MCF 10A (cell line): ENCODE measurements at places on chromosomes 1 and 21.

DNA sequence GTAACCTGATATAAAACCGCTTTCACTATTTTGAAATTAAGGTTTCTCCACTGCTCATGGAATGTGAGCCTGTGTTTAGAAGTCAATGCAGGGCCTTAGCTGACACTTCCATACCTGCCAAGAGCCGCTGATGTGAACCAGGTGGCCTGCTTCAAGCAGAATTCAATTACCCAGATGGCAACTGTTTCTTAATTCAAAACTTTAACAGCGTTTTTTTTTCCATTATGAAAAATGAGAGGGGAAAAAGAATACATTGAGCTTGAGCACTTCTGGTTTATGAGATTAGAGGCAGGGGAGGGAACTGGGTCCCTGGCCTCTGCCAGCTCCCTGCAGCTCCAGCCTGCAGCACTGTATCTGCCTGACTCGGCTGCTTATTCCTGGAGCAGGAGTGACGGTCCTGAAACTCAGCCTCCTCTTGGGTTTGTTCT, 7.7 kb upstream of the ATP1A1 start:
- no peak for DNase-seq

- peak; percentile 23 for DNase-seq
These were observed 192.3 kb upstream of the C1orf87 start for GRCh38 chr1:60265560-60266535.

DNA sequence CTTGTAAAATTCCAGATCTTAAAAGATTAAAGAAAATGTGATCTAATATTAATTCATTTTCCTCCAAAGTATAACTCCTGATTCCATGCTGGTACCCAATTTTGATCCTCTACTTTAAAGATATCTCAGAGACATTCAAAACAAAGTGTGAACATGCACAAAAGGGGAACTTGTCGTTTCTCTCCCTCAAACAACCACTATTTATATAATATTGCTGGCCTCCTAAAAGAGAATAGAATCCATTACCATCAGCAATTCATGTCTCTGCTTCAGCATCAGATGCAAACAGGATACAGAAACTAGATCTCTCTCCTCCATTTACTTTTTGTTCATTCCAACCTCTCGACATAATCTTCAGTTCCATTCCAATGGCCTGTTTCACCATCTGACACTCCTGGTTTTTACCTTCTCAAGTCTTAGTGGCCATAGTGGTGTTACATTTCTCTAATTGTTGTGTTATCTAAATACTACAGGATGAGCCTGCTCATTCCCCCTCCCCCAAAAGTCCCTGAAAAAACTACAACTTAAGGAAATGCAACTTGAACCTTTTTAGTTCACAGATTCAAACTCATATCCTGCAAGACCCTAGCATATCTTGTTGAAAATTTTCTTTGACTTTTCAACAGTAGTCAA, 4.1 kb downstream of the NRIP1 start:
- DNase-seq, result no peak

- no peak for DNase-seq
These were observed 248.9 kb downstream of the S1PR1 start for GRCh38 chr1:101485712-101486111.

- no peak for DNase-seq
These were observed 2.5 kb upstream of the MYBPH start for GRCh38 chr1:203178083-203178482.

GRCh38 chr21:14846621-14847020, 218.2 kb downstream of the NRIP1 start:
- no peak for DNase-seq

GRCh38 chr1:245715291-245715701, 560.5 kb downstream of the KIF26B start:
- DNase-seq, result peak; percentile 37

- DNase-seq, result no peak
These were observed 446.0 kb downstream of the GPATCH2 start for GRCh38 chr1:217184854-217185253.

DNA sequence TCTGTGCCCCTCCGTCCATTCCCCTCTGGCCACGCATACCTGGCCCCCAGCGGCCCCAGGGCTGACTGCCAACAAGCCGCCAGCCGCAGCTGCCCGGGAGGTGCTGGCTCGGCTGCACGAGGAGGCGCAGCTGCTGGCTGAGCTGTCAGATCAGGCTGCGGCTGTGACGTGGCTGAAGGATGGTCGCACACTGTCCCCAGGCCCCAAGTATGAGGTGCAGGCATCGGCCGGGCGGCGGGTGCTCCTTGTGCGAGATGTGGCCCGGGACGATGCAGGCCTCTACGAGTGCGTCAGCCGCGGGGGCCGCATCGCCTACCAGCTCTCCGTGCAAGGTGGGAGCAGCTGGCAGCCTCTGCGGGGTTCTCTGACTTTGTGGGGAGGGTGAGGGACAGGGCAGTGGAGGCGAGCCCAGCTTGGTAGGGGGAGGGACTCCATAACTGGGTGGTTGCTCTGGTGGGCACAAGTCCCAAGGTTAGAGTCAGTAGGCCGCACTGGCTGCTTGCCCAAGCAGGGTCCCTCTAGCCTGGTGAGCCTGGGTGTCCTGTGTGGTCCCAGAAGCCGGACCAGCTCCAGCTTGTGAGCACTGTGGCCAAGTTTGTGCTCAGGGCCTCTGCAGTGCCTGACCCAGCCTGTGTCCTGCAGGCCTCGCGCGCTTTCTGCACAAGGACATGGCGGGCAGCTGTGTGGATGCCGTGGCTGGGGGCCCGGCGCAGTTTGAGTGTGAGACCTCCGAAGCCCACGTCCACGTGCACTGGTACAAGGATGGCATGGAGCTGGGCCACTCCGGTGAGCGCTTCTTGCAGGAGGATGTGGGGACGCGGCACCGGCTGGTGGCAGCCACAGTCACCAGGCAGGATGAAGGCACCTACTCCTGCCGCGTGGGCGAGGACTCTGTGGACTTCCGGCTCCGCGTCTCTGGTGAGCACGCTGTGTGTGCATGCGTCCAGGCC, 8.8 kb downstream of the OBSCN start:
- DNase-seq, result no peak

- no peak for DNase-seq
These were observed 154.7 kb downstream of the PTGER3 start for GRCh38 chr1:70892930-70893329.

DNA sequence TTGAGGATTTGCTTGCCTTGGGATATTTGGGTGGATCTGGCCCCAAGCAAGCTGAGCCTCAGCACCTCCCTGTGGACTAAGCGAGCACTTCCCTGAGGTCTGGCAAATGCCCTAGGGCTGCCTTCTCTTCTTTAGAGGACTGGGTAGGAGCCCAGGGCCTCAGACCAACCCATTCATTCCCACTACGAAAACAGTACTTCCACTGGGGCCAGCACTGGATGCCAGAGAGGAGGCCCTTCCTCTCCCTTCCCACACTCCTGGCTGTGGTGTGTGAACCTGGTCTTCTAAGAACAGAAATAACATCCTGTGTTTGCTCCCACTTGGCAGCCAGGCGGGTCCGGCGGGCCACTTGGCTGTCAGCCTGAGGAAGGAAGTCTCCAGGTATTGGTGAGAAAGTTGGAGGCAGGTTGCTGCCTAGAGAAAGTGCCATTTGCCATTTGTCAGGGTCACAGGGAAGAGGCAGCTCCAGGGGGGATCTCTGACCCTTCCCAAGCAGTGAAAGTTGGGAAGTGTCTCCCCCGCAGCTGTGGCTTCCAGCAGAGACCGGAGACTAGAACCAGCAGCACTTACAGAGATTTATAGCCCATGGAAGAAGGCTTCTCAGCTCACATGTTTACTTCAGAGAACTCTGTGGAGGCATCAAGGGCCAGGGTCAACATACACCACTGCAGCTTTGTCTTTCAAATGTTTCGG, 323.5 kb downstream of the SIPA1L2 start:
- DNase-seq, result peak; percentile 42

GRCh38 chr1:9670085-9670484, 18.6 kb downstream of the PIK3CD start:
- no peak for DNase-seq

GRCh38 chr1:77394166-77394565, 112.3 kb downstream of the AK5 start:
- no peak for DNase-seq

DNA sequence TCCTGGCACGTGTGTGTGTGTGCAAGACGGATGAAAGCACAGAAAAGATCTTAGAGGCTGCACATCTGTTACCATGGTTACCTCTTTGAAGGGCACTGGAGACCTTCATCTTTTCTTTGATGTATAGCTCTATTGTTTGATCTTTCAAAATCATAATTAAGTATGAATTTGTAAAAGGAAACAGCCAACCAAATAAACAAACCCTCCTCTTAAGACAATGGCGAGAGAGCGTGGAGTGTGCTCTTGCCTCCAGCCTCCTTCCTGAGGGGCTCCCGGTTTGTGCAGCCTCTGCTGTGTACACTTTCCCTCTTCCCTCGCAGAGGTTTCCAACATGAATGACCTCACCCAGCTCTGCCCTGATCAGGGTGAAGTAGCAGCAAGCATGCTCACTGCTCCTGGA, 27.9 kb downstream of the CACNA1S start:
- no peak for DNase-seq

GRCh38 chr1:18602533-18603211, 28.0 kb upstream of the PAX7 start:
- no peak for DNase-seq

- DNase-seq, result peak; percentile 84
These were observed 28.2 kb downstream of the TCEANC2 start for GRCh38 chr1:54081306-54082270.

DNA sequence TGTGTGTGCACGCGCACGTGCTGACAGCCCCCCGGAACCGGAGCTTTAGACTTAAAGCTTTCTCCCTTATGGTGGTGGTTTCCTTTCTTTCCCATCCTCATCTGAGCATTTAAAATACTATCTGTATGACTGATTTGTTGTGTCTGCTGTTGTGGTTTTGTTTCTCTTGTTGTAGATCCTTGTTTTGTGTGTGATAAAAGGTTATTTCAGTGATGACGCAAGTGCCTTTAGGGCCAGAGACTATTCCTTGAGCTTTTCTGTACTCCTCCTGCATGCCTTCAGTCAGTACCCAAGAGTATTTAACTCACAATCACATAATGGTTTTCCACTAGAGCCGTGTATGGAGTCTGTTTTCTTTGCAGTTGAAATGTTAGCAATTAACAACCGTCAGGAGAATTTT, 45.4 kb downstream of the LCA5L start:
- no peak for DNase-seq

GRCh38 chr1:9848022-9848421, 24.3 kb upstream of the CLSTN1 start:
- no peak for DNase-seq

GRCh38 chr1:18962121-18962721, 5.7 kb upstream of the IFFO2 start:
- peak; percentile 35 for DNase-seq

- DNase-seq, result no peak
These were observed 5.6 kb downstream of the TMEM167B start for GRCh38 chr1:109096120-109096519.

GRCh38 chr1:60035921-60036320, 37.6 kb downstream of the C1orf87 start:
- DNase-seq, result no peak

GRCh38 chr1:231107600-231108326, 54.1 kb upstream of the TRIM67 start:
- no peak for DNase-seq

DNA sequence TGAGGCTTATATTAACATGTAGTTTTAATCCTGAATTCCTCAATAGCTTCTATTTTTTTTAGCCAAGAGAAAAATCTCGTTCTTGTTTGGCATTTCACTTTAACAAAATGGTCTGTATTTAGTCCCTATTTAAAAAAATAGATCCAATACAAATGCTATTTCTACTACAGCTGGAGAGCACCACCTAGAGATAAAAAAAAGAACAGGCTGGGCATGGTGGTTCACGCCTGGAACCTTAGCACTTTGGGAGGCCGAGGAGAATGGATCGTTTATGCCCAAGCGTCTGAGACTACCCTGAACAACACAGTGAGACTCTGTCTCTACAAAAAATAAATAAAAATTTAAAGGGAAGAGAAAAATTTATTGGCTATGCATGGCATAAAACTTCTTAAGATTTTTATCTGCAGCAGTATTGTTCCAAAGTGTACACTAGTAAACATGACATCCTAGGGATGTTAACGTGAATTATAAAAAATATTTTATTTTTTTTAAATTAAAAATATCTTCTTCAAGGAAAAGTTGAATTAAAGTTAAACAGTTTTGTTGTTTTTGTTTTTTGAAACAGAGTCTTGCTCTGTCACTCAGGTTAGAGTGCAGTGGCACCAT, 4.4 kb downstream of the ST7L start:
- DNase-seq, result peak; percentile 49

GRCh38 chr1:12464045-12464461, 154.0 kb downstream of the DHRS3 start:
- no peak for DNase-seq

DNA sequence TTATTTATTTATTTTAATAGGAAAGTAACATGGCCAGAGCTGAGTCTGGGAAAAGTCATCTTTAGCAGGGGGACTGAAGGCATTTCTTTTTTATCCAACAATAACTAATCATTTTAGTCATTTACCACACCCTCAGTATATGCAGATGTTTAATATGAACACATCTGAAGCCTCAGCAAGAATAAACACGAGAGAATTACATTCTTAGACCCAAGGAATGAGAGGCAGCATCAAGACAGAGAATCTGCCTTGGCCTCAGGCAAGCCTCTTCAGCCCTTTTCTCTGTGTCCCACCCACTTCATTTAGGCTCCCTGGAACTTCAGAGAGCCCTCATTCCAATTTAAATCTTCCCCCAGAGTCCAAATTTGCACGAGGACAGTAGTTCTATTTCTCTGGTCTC, 17.0 kb upstream of the IGSF3 start:
- DNase-seq, result no peak

- DNase-seq, result peak; percentile 83
These were observed at the start of gene RBM11 for GRCh38 chr21:14215971-14216641. Gene RBM11 (plus strand): TSS chr21:14216157. CDS start chr21:14216187, 30 bp downstream.

DNA sequence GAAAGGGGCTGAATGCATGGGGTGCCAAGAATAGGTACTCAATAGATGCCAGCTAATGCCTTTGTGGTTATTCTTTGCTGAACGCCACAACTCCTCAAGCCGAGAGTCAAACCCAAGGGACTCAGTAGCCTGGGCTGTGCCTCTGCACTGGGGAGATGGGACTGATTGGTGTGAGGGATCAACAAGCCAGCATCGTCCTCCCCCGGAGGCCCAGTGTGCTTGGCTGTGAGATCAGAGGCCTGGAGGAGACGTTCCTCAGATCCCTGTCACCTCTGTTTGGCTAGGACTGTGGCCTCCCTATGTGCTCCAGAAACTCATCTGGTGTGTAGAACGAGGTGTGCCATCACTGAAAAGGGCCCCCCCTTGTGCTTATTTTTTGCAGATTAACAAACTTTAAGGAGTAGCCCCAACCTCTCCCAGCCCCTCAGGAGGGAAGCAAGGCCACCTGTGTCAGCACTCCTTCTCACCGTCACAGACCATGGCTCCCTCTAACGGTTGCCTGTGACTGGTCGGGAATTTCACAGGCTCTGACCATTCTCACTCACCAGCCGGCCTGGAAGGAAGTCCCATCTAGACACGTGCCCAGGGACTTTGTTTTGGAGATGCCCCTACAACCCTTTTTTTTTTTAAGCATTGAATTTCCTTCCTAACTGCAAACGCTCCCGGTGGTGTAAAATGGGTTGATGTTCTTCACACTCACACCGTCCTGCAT, 194.0 kb upstream of the VAMP3 start:
- no peak for DNase-seq

- DNase-seq, result no peak
These were observed 21.4 kb upstream of the NPPB start for GRCh38 chr1:11880181-11880575.

- DNase-seq, result no peak
These were observed 141.3 kb upstream of the ADAMTS5 start for GRCh38 chr21:27108228-27108627.
